CD4-positive, alpha-beta T cell treated with Interleukin-21 for 1 hour (primary cell): ENCODE measurements at places on chromosomes 13 and 19.

DNA sequence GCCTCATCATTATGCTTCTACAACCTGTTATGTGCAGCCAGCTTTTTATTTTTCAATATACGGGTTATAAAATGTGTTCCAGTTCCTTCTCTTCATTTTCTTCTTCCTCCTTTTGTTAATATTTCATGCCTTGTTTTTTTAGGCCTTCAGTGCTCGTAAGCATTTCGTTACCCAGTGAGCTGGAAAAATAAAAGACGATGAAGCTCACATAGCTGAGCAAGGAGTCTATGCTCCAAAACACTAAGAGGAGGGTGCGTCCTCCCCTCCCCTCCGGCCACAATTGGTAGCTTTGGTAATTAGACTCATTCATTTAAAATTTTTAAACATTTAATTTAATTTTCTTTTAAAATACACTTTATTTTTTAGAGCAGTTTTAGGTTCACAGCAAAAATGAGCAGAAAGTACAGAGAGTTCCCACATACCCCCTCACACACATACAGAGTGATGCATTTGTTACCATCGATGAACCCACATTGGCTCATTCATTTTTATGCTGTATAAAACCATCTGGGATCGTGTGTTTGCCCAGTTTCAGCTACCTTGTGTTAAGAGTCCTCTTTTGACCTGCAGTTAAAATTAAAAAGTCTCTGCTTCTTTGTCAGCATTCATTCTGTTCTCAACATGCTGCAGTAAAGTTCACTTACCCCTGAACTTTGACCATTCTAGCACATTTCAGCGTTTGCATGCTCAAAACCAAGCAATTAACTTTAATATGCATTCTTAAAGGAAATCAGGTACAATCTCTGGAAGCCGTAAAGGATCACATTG lies 223.9 kb downstream of the LACC1 start:
- DNase-seq: no peak

DNA sequence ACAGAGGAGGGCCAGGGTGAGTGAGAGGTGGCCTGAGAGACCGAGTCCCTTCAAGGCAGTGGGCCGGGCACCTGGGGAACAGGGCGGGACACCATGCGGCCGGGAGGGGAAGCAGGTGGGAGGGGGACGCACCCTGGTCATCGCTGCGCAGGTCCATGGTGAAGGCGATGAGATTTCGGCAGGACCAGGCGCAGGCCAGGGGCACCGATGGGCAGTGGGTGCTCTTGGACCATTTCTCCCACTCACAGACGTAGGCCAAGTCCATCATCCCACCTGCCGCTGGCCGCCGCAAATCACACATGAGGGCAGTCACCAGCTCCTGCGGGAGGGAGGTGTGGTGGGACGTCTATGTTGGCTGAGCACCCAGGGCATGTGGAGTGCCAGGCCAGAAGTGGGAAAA lies 2.2 kb downstream of the MED16 start:
- no peak for DNase-seq

- DNase-seq: peak; percentile 48
These were observed 7.2 kb upstream of the FCHO1 start for GRCh38 chr19:17743874-17744580.

- DNase-seq: no peak
These were observed 784.1 kb downstream of the UQCRFS1 start for GRCh38 chr19:28428663-28429348.

DNA sequence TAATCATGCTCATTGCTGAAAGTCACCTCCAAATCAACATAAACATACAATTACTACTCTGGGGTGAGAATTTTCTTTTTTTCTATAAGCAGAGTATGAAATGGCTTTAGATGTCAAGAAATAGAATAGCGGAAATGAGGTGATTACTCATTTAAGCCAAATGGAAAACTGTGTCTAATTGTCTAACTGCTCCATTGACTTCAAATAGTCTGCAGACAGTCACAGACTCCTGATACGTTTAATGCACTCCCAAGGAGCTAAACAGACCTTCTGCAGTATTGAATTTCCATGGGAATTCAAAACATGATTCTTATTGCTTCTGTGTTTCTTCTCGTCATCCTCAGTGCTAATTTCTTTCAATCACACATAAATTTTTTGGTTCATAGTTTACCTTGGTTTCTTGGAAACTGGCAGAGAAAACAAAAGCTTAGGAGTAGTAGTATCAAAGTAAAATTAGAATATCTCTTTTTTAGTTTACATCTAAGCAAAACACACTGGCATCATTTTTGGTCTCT lies 865.2 kb upstream of the SLC10A2 start:
- no peak for DNase-seq

- DNase-seq: no peak
These were observed 21.2 kb downstream of the SULT2B1 start for GRCh38 chr19:48573163-48573505.

GRCh38 chr19:21697698-21698097 lies 69.7 kb downstream of the ZNF100 start:
- DNase-seq: no peak
